ENCODE measurements at places on chromosomes 16 and 17.
A peak's percentile ranks its signal among the peaks of the same experiment; 100 is the strongest.

GRCh38 chr17:2064147-2064489, 9.2 kb downstream of the HIC1 start:
- no peak for DNase-seq

DNA sequence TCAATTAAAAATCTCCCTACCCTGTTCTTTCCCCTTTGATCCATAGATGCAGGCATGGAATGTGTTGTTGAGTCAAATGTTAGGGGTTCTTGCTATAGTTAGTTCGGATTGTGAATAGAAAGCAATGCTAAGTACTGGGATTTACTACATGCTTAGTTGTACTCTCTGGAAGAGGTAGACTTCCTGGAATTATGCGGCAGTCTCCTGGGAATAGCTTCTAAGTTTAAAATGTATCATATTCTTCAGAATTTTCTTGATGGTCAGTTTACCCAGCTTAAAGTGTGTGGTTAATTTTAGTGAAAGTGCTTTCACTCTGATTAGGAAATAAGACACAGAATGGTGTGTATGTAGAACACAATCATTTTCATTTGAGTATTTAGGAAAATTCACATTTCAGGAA, 3.5 kb downstream of the CLTC start:
- DNase-seq: no peak

GRCh38 chr16:57021757-57022156, 32.4 kb downstream of the NLRC5 start:
- DNase-seq: no peak

- no peak for DNase-seq
These were observed 1.4 kb upstream of the SLC22A31 start for GRCh38 chr16:89201439-89202377.

DNA sequence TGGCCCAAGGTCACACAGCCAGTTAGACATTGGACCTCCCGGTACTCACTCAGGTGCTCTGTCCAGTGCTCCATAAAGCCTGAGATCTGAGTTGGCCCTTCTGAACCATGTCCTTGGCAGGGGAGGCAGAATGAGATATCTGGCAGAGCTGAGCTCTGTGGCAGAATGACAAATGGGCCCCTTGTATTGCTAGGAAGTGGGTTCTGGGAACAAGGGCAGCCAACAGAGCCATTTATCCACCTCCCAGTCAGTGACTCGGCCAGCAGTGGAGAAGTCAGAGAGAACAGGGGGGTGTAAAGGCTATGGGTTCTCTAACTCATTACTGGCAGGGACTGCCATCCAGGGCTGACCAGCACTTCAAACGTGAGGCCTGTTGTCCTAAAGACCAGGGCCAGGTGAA, 117.1 kb upstream of the NLRP1 start:
- DNase-seq: no peak

DNA sequence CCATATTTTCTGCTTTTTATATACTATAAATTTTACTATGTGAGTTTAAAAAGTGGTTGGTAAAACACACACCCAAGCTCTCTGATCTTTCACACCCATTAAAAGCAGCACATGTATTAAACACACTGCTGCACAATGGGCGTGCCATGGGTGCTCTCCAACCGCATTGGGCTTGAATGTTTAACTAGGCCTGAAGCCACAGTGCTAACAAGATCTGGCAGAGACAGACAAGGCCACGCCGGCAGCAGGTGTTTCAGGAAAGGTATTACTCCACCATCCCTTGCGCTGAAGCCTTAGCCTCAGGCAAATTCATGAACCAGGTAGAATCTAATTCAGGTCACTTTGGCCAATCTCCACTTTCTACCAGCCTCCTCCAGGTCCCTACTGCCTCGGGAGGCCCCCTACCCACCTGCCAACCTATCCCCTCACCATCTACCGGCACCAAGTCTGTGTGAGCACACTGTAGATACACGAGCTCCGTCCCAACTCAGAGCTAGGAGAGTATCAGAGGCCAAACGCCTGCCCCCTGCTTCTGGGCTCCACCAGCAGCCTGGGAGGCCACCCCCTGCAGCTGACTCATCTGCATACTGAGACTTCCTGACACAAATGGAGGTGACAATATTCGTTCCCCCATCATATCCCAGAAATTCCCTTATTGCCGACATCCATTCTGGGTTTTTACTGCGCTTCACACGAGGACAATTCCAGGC, 95.0 kb downstream of the ADCY9 start:
- peak; percentile 96 for DNase-seq

- DNase-seq: peak; percentile 38
These were observed 2.9 kb upstream of the SRCIN1 start for GRCh38 chr17:38608648-38609047.

- DNase-seq: no peak
These were observed 21.4 kb upstream of the CHMP6 start for GRCh38 chr17:80970044-80970761.

- no peak for DNase-seq
These were observed 18.6 kb upstream of the HAPSTR1 start for GRCh38 chr16:9072806-9073341.

- no peak for DNase-seq
These were observed 3.0 kb upstream of the ABR start for GRCh38 chr17:1182811-1183170.

DNA sequence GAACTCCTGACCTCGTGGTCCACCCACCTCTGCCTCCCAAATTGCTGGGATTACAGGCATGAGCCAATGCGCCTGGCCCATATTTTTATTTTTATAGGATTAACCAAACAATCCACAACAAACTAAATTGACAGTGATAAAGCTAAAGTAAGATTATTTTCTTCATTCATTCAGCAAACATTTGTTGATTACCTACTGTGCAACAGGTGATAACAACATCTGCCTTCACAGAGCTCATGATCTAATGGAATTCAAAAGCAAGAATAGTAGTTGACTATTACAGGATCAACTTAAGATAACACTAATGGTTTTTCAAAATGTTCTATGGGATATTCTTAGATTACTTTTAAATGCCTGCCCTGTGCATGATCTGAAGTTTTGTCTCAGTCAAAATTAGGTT, 37.8 kb downstream of the NQO1 start:
- DNase-seq: no peak

DNA sequence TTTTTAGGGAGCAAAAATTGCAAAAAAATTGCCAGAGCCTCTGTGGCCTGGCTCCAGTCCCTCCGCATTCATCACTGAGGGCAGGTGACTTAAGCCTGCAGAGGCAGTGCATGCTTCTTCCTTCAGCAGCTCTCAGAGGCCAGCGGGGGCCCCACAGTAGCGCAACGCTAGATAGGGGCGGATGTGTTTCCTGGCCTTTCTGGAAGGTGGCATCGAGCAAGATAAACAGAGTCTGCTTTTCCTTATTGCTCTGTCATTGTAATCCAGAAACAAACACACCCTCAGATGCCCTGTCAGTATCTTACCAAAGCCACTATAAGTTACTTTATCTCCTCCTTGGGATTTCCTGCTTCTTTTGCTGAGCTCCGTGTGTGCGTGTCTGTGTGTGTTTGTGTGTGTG, 75.5 kb upstream of the IRX6 start:
- DNase-seq: no peak

GRCh38 chr16:57576429-57576870, 34.0 kb downstream of the ADGRG5 start:
- no peak for DNase-seq

- DNase-seq: no peak
These were observed 30.9 kb downstream of the FAM222B start for GRCh38 chr17:28811651-28812090.

DNA sequence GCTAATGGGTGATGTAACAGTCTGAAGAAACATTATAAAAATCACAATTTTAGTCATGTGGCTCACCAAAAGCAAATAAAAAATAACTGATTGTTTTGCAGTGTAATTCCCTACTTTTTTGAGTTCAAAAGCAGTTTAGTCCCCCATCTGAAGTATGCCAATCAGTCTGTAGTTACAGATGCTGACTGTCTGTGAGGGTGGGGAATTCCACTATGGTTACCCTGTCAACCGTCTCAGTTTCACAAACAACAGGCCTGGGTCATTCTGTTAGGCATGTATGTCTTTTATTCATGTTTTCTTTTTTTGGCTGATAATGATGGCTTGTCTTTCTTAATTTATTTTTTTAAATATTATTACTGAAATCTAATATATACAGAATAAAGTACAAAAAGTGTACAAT, 69.3 kb downstream of the STXBP4 start:
- no peak for DNase-seq

- DNase-seq: no peak
These were observed 186.4 kb upstream of the CHMP6 start for GRCh38 chr17:80805032-80805751.

DNA sequence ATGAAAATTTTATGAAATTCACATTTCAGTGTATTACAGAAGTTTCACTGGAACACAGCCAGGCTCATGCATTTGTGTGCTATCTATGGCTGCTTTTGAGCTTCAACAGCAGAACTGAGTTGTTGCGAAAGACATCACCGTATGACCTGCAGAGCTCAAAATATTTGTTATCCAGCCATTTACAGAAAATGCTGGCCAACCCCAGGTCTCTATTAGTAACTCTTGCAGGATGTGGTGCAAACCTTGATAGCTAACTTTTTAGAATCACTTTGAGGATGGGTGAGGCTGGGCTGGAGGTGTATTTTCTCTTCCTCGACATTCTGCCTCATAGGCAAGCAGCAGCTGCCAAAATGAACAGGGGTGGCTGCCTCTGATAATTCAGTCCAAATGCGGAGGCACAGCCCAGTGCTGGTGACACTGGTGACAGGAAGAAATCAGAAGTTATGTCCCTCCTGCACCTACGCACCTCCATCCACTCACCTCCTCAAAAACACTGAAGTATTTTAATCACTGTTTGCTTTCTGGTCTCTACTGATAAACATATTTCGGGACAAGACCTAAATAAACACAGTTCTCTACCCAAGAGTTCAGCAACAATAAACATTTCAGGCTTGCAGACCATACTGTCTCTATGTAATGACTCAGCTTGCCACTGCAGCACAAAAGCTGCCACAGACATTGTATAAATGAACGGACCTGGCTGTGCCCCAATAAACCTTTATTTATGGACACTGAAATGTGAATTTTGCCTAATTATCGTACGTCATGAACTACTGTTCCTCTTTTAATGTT, 28.5 kb downstream of the ARHGAP17 start:
- DNase-seq: no peak

- DNase-seq: no peak
These were observed 24.8 kb downstream of the SLFN12 start for GRCh38 chr17:35407531-35407930.

DNA sequence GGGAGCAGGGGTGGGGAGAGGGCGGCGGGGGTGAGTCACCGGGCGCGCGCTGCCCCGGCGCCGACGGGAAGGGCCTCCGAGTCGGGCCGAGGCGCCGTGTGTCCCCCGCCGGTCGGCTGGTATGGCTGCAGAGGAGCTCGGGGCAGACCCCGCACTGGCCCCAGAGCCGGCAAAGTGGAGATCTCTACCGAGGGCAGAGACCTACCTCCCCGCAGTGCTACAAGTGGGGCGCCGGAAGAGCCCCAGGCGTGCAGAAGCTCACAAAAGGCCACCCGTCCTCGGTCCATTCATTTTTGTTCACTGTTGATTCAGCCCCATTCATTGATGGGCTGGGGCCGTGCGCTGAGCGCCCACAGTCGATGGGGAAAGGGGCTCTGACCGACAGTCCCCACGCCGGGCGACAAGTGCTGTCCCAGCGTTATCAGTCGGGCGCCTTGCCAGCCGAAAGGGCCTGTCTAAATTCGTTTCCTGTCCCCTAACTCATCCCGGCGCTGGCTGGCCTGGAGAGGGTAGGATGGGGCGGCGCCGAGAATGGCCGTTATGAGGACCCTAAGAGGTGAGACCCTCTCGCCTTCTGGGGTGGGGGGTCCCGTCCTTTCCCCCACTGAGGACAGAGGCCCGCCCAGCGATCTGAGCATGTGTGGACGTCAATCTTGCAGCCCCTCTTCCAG, 709 bp upstream of the ENO3 start:
- no peak for DNase-seq

- no peak for DNase-seq
These were observed 2.0 kb upstream of the FBXL19 start for GRCh38 chr16:30921459-30921747.

GRCh38 chr17:16287563-16288027, 65.7 kb downstream of the CENPV start:
- DNase-seq: no peak

GRCh38 chr16:1428511-1428910, 2.4 kb upstream of the PERCC1 start:
- no peak for DNase-seq

- DNase-seq: no peak
These were observed 18.6 kb upstream of the LONP2 start for GRCh38 chr16:48225456-48225855.

DNA sequence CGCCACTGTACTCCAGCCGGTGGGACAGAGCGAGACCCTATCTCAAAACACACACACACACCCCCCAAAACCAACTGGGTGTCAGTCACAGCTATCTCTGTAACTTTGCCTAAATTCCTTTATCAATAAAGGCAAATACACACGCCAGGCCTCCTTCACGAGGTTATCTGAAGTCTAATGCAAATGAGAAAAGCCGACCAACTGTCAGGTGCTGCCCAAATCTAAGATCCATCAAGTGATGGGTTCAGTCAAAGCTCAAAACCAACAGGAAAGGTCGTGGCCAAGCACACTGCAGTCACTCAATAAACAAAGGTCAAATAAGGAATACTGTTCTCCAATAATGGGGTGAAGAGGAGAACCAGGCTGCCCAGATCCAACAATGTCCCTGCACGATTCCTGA, 1.1 kb downstream of the ANKFY1 start:
- DNase-seq: no peak

- no peak for DNase-seq
These were observed 202.3 kb downstream of the ZNF423 start for GRCh38 chr16:49653577-49653976.

DNA sequence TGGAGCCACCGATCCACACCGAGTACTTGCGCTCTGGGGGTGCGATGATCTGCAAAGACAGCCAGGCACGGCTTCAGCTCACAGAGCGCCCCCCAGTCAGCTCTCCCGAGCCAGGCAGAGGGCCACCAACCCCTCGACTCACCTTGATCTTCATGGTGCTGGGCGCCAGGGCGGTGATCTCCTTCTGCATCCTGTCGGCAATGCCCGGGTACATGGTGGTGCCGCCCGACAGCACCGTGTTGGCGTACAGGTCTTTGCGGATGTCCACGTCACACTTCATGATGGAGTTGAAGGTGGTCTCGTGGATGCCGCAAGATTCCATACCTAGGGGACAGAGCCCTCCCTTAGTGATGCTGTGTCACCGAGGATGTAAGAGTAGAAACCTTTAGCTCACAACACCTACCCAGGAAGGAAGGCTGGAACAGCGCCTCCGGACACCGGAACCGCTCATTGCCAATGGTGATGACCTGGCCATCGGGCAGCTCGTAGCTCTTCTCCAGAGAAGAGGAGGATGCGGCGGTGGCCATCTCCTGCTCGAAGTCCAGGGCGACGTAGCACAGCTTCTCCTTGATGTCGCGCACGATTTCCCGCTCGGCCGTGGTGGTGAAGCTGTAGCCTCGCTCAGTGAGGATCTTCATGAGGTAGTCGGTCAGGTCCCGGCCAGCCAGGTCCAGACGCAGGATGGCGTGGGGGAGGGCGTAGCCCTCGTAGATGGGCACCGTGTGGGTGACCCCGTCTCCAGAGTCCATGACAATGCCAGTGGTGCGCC, 1.6 kb downstream of the ACTG1 start:
- DNase-seq: no peak

- no peak for DNase-seq
These were observed 13.9 kb downstream of the RECQL5 start for GRCh38 chr17:75652934-75653549.

- DNase-seq: no peak
These were observed 134.7 kb downstream of the ABCA8 start for GRCh38 chr17:68820476-68820824.

Data from NCI-H2081 treated with DMSO at 0.1 percent for 48 hours (cell line).